ENCODE measurements at places on chromosomes 13 and 19.

GRCh38 chr19:13190781-13191540 lies 40.8 kb downstream of the IER2 start:
- DNase-seq: peak; percentile 71

- no peak for DNase-seq
Measured at GRCh38 chr19:58196901-58197616, 14.2 kb downstream of the ZNF274 start.

DNA sequence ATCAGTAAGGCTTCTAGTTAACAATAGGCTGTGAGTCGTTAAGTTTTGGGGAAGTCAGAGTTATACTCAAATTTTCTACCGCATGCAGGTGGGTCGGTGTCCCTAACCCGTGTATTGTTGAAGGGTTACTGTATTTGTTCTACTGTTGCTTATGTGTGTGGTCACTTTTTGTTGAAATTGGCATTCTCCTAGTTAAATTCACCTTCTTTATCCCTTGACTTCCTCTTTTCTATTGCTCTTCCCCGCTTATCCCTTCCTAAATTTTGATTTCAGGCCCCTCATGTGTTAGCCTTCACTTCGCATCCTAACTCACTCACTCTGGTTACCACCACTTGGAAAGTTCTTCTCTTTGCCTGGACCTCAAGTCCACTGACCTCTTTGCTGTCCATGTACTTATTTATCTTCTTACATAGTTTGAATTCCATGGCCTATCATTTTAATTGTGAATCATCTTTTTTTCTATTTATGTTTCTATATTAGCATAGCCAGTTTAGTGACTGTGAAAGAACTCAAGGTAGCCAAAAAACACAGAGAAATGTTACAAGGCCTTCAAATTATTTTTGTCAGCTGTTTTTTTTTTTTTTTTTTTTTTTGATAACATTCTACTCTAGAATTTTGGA lies 52.9 kb downstream of the NDFIP2 start:
- no peak for DNase-seq

- DNase-seq: no peak
Measured at GRCh38 chr19:18803550-18804138, 12.5 kb upstream of the COMP start.

DNA sequence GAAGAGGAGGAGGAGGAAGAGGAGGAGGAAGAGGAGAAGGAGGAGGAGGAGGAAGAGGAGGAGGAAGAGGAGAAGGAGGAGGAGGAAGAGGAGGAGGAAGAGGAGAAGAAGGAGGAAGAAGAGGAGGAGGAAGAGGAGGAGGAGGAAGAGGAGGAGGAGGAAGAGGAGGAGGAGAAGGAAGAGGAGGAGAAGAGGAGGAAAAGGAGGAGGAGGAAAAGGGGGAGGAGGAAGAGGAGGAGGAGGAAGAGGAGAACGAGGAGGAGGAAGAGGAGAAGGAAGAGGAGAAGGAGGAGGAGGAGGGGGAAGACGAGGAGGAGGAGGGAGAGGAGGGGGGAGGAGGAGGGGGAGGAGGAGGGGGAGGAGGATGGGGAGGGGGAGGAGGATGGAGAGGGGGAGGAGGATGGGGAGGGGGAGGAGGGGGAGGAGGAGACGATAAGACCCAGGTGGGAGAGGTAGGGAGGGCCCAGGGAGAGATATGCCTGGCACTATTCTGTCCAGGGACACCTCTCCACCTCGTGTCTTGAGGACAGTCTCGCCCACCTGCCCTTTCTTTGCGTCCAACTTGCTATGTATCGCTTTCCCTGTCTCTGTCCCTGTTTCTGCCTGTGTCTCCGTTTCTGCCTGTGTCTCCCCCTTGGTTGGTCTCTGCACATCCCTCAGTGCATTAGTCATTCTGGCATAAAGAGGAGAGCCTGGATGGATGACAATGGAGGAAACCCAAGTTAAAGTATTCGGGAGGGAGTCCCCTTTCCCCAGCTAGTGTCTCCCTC lies 7.1 kb upstream of the KLK5 start:
- no peak for DNase-seq

DNA sequence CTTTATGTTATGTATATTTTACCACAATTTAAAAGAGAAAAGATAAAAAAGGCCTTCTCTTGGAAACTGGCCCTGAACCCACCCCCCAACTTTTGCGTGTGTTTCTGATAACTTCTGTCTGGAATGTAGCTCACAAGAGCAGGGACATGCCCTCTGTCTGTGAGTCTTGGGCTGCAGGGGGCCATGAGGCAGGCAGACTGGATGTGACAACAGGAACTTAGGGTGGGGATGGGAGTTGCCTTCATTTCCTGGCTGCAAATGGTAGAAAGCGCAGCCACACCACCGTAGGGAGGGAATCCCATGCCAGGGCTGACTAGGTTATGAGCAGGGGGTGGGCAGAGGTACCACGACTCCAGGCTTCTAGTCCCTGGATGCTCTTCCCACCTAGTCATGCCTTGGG lies 21.9 kb downstream of the CILP2 start:
- no peak for DNase-seq

DNA sequence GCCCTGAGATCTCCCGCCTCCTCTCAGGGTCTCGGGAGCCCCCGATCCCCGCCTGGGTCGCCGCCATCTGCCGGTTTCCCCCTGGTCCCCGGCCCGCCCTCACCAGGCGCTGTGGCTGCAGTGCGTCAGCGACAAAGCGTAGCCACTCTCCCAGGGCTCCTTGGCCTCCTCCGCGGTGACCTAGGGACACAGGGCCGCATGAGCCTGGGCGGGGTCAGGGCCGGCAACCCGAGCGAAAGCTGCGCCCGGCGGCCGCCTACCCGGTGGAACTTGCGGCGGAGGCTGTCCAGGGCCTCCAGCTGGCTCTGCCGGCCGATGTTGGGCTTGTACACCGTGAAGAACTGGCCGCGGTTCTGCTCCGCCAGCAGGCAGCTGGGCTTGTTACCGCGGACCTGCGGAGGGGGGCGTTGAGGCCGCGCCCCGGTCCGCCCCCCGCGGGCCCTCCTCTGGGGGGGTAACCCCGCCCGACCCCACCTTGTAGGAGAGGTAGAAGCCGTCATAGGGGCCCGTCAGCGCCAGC lies 5.3 kb downstream of the GPX4 start:
- no peak for DNase-seq

GRCh38 chr19:6298413-6298812 lies 18.6 kb upstream of the MLLT1 start:
- no peak for DNase-seq

DNA sequence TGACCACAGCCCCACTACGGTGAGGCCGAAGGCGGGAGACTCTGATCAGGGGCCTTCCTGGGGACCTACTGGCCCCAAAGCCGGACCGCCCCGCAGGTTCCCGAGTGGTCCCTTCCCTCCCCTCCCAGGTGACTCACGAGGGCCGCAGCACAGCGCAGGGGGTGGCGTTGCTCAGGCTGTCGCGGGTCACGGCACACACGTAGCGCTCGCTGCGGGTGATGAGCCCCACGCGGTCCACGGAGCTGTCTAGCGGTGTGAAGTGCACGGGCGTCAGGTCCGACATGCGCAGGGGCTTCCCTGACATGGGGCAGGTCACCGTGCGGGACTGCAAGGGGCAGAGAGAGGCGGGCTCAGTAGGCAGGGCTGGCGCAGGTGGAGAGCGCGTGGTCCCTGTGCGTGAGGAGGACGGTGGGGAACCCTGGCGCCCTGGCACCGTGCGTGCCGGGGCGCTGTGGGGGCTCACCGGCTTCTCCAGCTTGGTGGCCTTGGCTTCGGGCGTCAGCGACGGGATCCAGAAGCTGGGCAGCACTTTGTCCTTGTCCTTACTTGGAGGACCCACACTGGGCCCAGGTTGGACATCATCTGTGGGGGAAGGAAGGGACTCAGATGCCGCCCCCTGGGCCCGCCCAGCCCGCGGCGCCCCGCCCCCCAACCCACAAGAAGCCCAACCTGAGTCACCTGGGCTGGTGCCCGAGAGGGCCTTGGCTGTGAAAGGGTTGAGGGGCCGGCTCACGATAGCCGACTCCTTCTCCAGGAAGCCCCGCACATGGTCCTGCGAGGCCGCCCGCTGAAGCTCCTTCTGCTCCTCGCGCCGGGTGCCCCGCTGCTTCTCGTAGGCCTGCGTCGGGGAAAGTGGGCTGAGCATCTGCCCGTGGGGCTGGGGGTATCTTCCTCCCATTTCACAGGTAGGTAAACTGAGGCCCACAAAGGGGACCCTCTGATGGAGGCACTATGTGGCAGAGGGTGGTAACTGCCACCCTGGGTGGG lies 23.7 kb downstream of the NOSIP start:
- DNase-seq: peak; percentile 55

All from activated CD4-positive, alpha-beta memory T cell treated with anti-CD3 and anti-CD28 coated beads for 36 hours (primary cell).